ENCODE measurements at places on chromosomes 12 and 14. TPM values are rescaled to one million over a fixed set of nuclear protein-coding genes. Genes with fewer than 3 reads are reported as not detected.

The NR1H4 gene
- total RNA-seq, result not detected

The ZNF605 gene
- 4.3 TPM for total RNA-seq

The BCL2L14 gene
- not detected for total RNA-seq

The FOXA1 gene
- total RNA-seq, result 7.6 TPM

The ANKS1B gene
- total RNA-seq, result 0.35 TPM

The MYF6 gene
- not detected for total RNA-seq

The SERPINA9 gene
- not detected for total RNA-seq

The SPX gene
- total RNA-seq, result 2.8 TPM

The SH2B3 gene
- 5.6 TPM for total RNA-seq

The SYT1 gene
- total RNA-seq, result 5.3 TPM

The RIPK3 gene
- not detected for total RNA-seq

The CAND1 gene
- 84.0 TPM for total RNA-seq
